NCI-H187 (cell line): ENCODE measurements at places on chromosomes 2 and 18.

- DNase-seq, result no peak
Observed at GRCh38 chr2:236170590-236171165, 2.5 kb upstream of the GBX2 start.

- no peak for DNase-seq
Observed at GRCh38 chr18:62069556-62069955, 117.3 kb downstream of the PIGN start.

GRCh38 chr2:25105336-25106085 is 62.9 kb downstream of the POMC start:
- DNase-seq, result no peak

GRCh38 chr18:30971338-30971956 is 71.1 kb downstream of the DSC3 start:
- no peak for DNase-seq

DNA sequence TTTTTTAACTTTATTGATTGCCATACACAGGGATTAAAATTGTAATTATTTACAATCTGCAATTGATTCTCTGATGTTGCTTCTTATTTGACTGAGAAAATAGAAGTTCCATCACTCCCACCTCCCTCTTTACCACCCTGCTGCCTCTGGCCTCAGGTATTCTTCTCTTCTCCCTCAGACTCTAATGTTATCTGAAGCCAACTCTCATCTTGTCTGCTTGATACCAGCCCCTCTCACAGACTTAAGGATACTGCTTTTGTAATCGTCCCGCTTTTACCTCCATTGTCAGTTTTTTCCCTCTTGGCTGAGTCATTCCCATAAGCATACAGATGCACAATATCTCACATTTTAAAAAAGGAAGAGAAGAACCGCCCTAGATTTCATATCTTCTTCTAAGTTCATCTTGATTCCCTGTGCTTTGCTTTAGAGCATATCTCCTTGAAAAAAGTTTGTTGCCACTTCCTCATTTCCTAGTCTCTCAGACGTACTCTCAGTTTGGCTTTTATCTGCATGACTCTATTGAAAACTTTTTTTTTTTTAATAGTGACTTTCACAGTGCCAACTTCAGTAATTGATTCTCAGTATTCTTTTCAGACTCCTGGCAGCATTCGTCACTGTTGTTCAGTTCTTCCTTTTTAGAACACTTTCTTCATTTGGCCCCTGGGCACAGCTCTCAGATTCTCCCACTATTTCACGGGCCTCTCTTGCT is 31.1 kb downstream of the SPAG16 start:
- no peak for DNase-seq

DNA sequence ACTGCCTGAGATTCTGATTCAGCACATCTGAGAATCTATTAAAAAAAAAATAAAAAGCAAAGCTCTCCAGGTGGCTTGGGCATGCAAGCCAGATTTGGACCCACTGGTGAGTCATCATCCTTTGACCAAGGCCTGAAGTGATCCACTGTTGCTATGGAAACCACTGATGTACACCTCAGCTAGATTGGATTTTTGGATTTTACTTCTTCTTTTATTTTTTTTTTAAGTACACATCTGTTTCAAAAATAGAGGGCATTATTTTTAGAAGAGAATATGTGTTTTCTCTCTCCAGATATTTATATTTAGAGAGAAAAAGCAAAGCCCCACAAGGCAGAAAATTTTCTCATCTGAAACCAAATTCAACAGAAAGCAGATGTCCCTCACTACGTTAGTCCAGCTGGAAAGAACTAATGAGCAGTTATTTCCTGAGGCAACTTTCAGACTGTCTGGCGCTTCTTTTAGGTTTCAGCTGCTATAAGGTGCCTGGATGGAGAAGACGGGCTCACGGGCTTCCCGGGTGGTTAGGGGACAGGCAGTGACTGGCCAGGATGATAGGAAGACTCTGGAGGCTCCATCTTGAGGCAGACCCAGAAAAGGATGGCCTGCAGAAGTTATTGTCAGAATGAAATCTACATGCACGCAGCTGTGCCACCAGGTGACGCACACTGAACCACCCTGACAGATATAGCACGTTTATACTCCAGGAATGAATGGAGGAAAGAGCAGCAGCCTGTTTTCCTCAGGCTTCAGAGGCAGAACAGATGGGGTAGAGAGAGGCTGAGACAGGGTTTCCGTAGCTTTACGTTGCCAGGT is 50.5 kb downstream of the MRPL35 start:
- no peak for DNase-seq

DNA sequence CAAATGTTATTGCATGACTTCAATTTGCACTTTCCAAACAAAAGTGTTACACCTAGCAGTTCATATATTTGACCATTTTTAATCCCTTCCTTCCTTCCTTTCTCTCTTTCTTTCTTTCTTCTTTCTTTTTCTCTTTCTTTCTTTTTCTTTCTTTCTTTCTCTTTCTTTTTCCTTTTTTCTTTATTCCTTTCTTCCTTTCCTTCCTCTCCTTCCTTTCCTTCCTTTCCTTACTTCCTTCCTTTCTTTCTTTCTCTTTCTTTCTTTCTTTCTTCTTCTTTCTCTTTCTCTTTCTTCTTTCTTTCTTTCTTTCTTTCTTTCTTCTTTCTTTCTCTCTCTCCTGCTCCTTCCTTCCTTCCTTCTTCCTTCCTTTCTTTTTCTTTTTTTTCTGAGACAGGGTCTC is 146.7 kb upstream of the ALKAL2 start:
- DNase-seq, result no peak

DNA sequence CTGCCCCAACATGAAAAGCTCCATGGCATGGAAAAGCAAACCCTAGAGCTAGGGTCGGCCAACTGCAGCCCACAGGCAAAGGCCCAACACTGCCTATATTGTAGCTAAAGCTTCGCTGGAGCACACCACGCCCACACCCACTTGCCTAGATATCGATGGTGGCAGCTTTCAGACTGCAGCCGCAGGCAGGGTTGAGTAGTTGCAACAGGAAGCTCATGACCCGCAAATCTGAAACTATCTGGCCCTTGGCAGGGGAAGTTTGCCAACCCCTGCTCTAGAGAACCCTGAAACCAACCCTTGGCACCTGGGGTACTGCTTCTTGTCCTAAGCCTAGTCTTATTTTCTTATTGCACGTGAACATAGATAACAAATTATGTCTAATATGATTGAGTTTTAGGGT is 250.0 kb downstream of the SOX11 start:
- DNase-seq, result no peak

- no peak for DNase-seq
Observed at GRCh38 chr18:49486606-49486952, 455 bp downstream of the C18orf32 start.
